ENCODE measurements at places on chromosomes 13 and 19.

GRCh38 chr19:2271234-2272103 lies 10.5 kb downstream of the PEAK3 start:
- no peak for DNase-seq

DNA sequence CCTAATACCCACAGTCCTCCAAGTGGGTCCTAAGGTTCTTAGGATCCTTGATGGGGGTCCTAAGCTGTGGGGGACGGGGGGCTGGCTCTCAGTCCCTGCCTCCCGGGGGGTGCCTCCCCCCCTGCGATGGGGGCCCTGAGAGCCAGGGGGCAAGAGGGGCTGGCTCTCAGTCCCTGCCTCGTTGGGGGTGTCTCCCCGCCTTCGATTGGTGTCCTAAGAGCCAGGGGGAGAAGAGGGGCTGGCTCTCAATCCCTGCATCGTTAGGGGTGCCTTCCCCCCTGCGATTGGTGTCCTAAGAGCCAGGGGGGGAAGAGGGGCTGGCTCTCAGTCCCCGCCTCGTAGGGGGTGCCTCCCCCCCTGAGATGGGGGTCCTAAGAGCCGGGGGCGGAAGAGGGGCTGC lies 37.0 kb downstream of the SLC25A30 start:
- no peak for DNase-seq

DNA sequence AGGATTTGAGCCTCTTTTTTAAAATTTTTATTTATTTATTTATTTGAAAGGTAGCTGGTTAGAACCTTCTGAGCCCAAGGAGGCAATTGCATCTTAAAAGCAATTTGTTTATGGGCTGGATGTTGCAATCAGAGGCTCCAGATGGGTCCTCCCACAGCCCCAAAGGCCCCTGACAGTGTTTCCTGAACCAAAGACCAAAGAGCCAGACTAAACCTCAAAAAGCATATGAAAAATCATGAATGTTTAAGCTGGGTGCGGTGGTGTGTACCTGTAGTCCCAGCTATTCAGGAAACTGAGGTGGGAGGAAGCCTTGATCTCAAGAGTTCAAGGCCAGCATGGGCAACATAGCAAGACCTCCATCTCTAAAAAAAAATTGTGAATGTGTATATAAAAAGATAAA lies 67.8 kb upstream of the RGCC start:
- DNase-seq, result no peak

DNA sequence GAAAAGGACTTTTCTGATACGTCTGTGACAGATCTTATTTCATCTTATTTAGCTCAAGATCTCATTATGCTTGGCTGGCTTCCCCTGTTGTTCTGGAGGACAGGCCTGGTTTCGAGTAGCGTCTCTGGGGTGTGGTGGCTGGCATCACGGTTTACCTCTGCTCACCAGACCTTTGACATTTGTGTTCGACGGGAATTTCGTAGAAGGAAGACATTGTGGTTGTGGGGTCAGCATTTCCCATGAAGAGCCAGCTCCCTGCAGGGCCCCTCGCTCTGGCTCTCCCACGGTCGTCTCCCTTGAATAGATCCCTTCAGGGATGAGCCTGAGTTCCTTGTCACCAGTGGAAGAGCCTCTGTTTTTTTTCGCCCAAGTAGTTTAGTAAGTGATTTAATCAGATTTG lies 78.6 kb upstream of the TEX29 start:
- DNase-seq, result no peak

Measured in CD4-positive, alpha-beta T cell treated with Interleukin-15 for 4 hours (primary cell).